Esophagus (tissue), 2 donors: ENCODE measurements at places on chromosomes 1 and 21. TPM values are rescaled to one million over a fixed set of nuclear protein-coding genes. Genes with fewer than 3 reads are reported as not detected.

The PRR9 gene
- not detected for polyA plus RNA-seq

The C1orf87 gene
- not detected for polyA plus RNA-seq

The ANKRD45 gene
- not detected for polyA plus RNA-seq

The JAM2 gene
- polyA plus RNA-seq, result 3.8 TPM

The SYNC gene
- 2.8 TPM for polyA plus RNA-seq

The ZNF669 gene
- polyA plus RNA-seq, result 2.0 TPM

The PRKCZ gene
- polyA plus RNA-seq, result 21.2 TPM

The HES2 gene
- polyA plus RNA-seq, result 34.2 TPM

The GBP1 gene
- polyA plus RNA-seq, result 10.1 TPM

The KRTAP24-1 gene
- not detected for polyA plus RNA-seq

The CELA3B gene
- 1.1 TPM for polyA plus RNA-seq

The SLC44A3 gene
- 7.0 TPM for polyA plus RNA-seq

The NOL9 gene
- polyA plus RNA-seq, result 5.7 TPM

The NBPF6 gene
- polyA plus RNA-seq, result not detected

The C4BPA gene
- polyA plus RNA-seq, result 0.01 TPM

The AADACL4 gene
- not detected for polyA plus RNA-seq

The ZNF687 gene
- 11.4 TPM for polyA plus RNA-seq

The MAB21L3 gene
- 7.8 TPM for polyA plus RNA-seq

The PLA2G2F gene
- 0.02 TPM for polyA plus RNA-seq

The FCRL5 gene
- 0.08 TPM for polyA plus RNA-seq

The ADGRL2 gene
- polyA plus RNA-seq, result 26.0 TPM

The CD5L gene
- polyA plus RNA-seq, result not detected

The PCBP3 gene
- 0.67 TPM for polyA plus RNA-seq

The RC3H1 gene
- polyA plus RNA-seq, result 3.5 TPM

The SYPL2 gene
- 0.16 TPM for polyA plus RNA-seq

The INTS11 gene
- polyA plus RNA-seq, result 127 TPM

The BRINP2 gene
- not detected for polyA plus RNA-seq

The ARMH1 gene
- 1.1 TPM for polyA plus RNA-seq

The TNFRSF1B gene
- 3.4 TPM for polyA plus RNA-seq

The CD48 gene
- polyA plus RNA-seq, result 3.3 TPM

The FTCD gene
- polyA plus RNA-seq, result 0.39 TPM

The SLC6A9 gene
- 22.8 TPM for polyA plus RNA-seq
